ENCODE measurements at places on chromosomes 5 and 9. TPM values are rescaled to one million over a fixed set of nuclear protein-coding genes. Genes with fewer than 3 reads are reported as not detected.

MTMR12 gene
- total RNA-seq: 31.6 TPM

DNA sequence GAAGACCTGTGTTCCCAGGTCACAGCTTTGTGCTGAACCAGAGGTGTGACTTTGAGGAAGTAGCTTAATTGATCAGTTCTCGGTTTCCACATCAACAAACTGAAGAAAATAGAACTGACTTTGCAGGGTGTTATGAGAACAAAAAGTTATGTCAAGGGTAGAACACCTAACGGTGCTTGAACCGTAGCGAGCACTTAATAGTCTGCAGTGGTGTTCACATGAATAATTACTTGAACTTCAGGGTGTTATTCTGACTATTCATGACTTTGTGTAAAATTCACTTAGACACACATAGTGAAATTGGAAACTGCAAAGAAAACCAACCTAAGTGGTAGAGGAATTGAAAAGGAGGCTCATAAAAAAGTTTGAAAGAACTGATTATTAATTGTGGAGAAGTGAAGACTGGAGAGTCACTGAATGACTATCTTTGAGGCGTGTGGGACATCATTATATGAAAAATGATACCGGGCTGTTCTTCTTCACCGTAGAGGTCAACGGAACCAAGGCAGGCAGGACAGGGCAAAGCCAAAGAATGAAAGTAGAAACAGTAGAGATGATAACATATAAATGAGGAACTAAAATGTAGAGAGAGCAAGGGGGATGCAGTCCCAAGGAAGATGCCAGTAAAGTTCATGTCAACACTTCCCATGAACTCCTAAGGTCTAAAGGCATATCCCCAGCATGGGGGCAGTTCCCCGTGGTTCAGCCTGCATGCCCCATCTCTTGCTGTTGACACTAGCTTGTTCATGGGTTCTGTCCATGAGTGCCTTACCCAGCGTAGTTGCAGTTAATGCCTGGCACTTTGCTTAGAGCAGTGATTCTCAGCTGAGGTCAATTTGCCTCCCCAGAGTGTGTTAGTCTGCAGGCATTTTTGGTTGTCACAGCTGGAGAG lies 118.7 kb downstream of the ZNF462 start:
- H3K4me3 ChIP-seq: no peak overlapping the region
- H3K4me1 ChIP-seq: no peaks in the 10 kb centered on the region
- DNase-seq: no peak
- H3K27ac ChIP-seq: no peak overlapping the region
- no peaks in the 10 kb centered on the region for H3K27me3 ChIP-seq

- H3K27ac ChIP-seq: no peak overlapping the region
- H3K36me3 ChIP-seq: no peaks in the 10 kb centered on the region
- H3K27me3 ChIP-seq: no peaks in the 10 kb centered on the region
- DNase-seq: no peak
- H3K4me3 ChIP-seq: no peak overlapping the region
These were observed 61.0 kb downstream of the RALGPS1 start for GRCh38 chr9:126975327-126976220.

DNA sequence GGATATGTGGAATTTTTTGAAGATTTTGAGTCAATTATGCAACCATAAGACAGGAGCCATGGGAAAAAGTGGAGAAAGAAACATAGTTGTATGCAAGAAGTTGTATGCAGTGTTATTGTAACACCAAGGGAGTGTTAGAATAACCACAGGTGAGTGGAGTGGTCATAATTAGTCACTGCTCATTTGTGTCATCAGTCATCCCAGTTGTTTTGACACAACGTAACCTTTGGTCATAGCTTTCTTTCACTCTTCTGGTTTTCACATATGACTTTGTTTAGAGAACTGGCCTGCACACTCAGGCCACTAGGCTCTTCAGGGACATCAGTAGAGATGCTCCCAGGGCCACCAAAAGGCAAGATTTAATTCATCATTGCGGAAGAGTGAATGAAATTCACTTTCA lies 158.7 kb upstream of the HMHB1 start:
- H3K27ac ChIP-seq: no peak overlapping the region
- H3K4me3 ChIP-seq: no peak overlapping the region
- no peaks in the 10 kb centered on the region for H3K36me3 ChIP-seq
- no peaks in the 10 kb centered on the region for H3K4me1 ChIP-seq
- no peak for DNase-seq
- no peaks in the 10 kb centered on the region for H3K27me3 ChIP-seq

- no peak overlapping the region for H3K27ac ChIP-seq
- H3K4me1 ChIP-seq: no peaks in the 10 kb centered on the region
- H3K4me3 ChIP-seq: no peak overlapping the region
These were observed 11.4 kb downstream of the PHF2 start for GRCh38 chr9:93587651-93588347.

DNA sequence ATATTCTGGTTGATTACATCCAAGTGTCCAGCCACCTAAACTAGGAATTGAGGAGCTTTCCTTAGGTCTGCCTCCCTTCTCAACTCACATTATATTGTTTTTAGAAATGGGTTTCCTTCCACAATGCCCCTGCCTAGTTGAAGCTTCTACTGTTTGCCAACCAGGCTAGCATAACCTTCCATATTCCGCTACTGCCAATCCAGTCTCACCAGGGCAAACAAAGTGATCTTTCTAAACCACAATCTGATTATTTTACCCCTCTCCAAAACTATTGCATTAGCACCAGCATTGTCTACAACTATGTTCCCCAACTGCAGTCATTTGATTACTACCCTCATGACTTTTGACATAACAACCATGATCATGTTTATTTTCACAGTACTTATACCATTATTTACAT lies 115.8 kb upstream of the RASEF start:
- no peak for DNase-seq
- H3K27me3 ChIP-seq: peaks cover 20% of the 10 kb centered on the region
- H3K4me3 ChIP-seq: no peak overlapping the region

DNA sequence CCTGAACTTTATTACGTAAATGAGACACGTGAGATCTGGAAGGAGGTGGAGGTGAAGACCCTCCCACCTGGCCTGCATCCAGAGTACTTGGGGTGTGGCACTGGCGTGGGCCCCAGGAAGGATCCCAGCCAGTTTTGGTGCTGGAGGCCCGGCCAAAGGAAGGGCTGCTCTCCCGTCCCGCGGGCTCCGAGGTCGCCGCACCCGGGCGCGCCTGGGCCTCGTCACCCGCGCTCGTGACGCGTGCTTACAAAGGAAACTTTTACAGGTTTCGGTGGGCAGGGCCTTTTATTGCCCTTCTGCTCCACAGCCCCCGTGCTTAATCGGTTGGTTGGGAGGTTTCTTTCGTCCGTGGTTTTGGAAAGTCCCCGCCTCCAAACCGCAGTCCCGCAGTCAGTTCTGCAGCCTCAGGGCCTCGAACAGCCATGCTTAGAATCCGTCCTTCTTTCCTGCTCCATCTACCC lies 29.2 kb downstream of the CDKN2A start:
- no peak overlapping the region for H3K4me3 ChIP-seq
- H3K27ac ChIP-seq: no peak overlapping the region
- no peaks in the 10 kb centered on the region for H3K4me1 ChIP-seq
- H3K36me3 ChIP-seq: no peaks in the 10 kb centered on the region
- DNase-seq: no peak

GRCh38 chr5:54986269-54986654 lies 869 bp upstream of the ESM1 start:
- no peaks in the 10 kb centered on the region for H3K36me3 ChIP-seq
- H3K4me3 ChIP-seq: no peak overlapping the region
- no peaks in the 10 kb centered on the region for H3K4me1 ChIP-seq

DNA sequence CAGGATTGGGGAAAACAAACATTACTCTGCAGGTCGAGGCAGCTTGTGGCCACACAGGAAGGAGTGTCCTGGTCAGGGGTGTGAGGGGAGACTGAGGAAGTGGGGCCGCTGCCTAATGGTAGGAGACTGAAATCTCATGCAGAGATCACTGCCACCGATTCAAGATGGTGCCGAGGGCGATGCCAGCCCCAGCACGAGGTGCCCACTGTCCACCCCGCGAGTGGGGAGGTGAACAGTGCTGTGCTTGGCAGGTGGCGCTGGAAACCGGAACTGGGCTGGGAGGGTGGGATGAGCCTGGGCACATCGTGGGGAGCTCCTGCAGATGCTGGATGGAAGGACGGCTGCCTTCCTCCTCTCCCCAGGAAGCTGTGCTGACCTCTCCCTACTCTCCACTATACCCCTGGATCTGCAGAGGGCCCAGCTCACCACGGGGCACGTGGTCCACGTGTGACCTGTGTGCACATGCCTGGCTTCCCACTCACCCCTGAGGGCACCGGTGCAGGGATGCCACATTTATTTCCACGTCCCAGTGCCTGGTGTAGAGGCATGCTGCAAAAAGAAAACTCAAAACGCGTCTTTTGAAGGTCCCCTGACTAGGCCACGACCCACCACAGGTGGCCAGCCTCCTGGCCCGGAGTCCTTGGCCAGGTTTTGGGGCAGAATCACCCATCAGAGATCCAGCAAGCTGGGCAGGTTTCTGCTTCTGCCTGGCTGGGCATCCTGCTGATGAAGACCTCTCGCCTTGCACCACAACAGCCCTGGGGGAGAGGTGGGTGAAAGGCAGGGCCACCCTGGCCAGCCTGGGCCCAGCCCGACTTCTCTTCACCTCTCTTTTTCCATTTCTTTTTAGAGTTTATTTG lies 71.7 kb upstream of the FCN1 start:
- H3K27ac ChIP-seq: no peak overlapping the region

GRCh38 chr5:77778881-77779438 lies 2.8 kb upstream of the TBCA start:
- no peak for DNase-seq
- H3K4me1 ChIP-seq: peaks cover 3% of the 10 kb centered on the region
- H3K27me3 ChIP-seq: peaks cover 3% of the 10 kb centered on the region

GRCh38 chr9:114611516-114612271 lies 603 bp downstream of the TMEM268 start:
- no peaks in the 10 kb centered on the region for H3K27me3 ChIP-seq
- peak overlapping the region; percentile 60 for H3K4me3 ChIP-seq
- peak overlapping the region; percentile 78 for H3K27ac ChIP-seq
- H3K4me1 ChIP-seq: peaks cover 9% of the 10 kb centered on the region

DNA sequence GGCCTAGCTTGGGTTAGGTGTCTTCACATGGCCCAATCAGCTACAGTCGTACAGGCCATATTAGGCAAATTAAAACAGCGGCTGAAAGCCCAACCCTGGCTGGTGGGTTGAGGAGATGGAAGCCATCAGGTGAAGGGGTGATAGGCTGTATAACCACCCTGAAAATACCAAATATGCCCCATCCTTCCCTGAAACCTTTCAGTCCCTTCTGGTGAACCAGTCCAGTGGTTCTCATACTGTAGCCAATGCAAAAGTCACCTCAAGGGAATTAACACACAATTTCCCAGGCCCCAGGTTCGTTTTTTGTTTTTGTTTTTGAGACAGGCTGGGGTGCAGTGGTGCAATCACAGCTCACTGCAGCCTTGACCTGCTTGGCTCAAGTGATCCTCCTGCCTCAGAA lies 19.8 kb upstream of the KCNV2 start:
- H3K27ac ChIP-seq: no peak overlapping the region
- no peak overlapping the region for H3K4me3 ChIP-seq

DNA sequence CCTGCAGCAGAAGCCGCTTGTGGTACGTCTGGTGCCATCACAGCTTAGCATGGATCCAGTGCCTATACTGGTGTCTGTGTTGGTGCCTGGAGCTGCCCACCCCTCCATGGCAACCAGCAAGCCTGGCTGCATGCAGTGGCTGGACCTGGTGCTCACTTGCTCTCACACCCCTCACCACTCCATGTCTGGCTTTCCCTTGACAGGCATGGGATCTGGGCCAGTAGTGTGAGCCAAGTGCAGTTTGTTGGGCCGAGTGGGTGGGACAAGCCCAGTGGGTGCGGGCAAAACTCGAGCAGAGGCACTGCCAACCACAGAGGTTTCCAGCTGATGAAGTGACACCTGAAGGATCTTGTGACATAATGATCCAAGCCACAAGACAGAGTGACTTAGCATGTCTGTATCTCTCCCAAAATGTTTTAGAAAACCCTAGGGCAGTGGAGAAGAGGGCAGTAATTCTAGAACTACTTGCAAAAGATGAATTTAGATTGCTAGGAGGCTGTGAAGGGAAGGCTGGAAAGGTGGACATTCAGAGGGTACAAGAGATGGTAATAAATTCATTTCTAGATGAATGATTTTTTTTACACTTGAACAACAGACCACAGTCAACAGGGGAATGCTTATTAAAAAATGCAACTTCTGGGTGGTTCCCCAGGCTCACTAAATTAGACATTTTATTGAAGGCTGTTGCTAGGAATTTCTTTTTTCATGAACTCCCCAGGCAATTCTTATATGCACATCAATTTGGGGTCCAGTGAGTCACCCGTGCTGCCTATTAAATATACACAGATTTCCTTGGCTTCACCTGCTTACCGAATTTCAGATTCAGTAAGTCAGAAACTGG lies 660.3 kb downstream of the TLR4 start:
- no peaks in the 10 kb centered on the region for H3K4me1 ChIP-seq
- H3K27ac ChIP-seq: no peak overlapping the region
- DNase-seq: no peak
- no peak overlapping the region for H3K4me3 ChIP-seq
- H3K27me3 ChIP-seq: no peaks in the 10 kb centered on the region

DNA sequence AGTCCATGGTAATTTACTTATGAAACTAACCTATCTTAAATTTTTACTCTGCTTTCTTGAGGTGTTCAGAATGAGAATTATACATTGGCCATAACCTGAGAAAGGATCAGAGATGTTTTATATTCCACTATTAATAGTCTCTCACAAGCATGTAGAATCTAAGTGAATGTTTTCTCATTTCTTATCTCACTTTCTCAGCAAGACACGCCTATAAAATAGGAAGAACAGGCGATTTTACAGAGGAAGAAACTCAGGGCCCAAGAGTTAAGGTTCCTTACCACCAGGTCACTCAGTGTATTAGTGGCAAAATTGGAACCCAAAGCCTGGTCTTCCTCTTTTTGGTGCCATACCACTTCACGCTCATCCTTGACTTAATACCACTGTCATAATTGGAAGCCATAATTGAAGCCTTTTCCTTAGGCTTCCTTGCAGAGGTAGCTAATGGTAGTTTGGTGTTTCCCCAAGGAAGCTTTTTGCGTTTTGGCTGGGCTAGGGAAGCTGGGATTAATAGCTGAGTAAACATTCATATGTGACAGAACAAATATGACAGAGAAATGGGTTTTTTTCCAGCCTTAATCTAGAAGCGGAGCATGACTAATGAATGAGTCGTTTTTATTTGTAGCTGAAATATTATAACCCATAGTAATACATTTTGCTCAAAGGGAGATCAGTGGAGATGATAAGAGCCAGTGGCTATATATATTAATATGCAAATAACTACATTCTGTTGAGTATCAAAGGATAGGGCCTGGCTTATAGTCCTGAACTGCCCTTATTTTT lies 16.9 kb downstream of the HMGXB3 start:
- H3K27ac ChIP-seq: peak overlapping the region; percentile 1
- H3K27me3 ChIP-seq: no peaks in the 10 kb centered on the region
- H3K4me3 ChIP-seq: no peak overlapping the region
- DNase-seq: no peak
- peaks cover 83% of the 10 kb centered on the region for H3K36me3 ChIP-seq
- peaks cover 17% of the 10 kb centered on the region for H3K4me1 ChIP-seq

DNA sequence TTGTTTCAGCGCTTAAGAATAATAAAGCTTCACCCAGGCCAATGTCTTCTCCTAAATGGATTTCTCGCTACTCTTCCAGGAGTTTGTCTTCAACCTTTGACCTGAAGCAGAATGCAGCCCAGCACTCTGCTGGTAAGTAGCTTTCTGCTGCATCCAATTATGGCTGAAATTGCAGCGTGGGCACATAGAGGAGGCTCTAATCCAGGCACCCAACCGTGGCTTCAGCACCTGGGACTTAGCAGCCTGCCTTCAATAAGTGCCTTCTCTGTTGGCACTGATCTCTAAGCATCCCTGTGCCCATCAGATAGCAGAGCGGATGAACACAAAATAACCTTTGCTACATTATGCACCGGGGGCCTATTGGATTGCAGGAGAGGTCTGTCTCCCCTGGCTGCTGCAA lies 105.2 kb downstream of the TRIM32 start:
- no peaks in the 10 kb centered on the region for H3K36me3 ChIP-seq
- H3K27me3 ChIP-seq: peaks cover 11% of the 10 kb centered on the region
- H3K4me3 ChIP-seq: no peak overlapping the region
- no peaks in the 10 kb centered on the region for H3K4me1 ChIP-seq
- H3K27ac ChIP-seq: no peak overlapping the region
